GM19239 (cell line): ENCODE measurements at places on chromosomes 11 and 22.

- no peak for DNase-seq
Measured at GRCh38 chr22:37256075-37256726, 12.1 kb upstream of the RAC2 start.

GRCh38 chr22:45638834-45639746 lies 32.5 kb upstream of the ATXN10 start:
- no peak for DNase-seq

DNA sequence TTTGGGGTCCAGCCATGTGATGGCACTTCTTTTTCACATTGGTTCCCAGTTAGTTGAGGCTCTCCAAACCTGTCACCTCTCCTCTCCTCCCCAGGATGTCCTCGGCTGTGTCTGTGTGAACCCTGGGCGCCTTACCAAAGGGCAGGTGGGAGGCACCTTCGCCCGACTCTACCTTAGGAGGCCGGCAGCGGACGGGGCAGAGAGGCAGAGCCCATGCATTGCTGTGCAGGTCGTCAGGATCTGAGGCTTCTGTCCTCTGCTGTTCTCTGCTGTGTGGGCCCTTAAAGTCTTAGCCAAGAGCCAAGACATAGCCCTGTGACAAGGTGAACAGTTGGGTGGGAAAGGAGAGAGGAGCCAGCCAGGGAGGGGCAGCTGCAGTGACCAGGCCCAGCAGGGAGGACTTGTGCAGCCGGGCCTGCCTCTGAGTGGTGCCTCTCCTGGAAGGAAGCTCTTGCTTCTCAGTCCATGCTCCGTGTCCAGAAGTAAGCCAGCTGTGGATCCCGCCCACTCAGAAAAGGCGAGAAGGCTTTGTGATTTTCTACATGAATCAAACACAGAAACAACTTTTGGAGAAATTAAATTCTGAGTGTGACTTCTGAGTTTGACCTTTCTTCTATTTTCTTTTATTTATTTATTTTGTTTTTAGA lies 17.5 kb upstream of the CDC42EP2 start:
- DNase-seq: no peak

- no peak for DNase-seq
Measured at GRCh38 chr11:65847746-65848145, 10.2 kb downstream of the CFL1 start.

- DNase-seq: no peak
Measured at GRCh38 chr11:107301878-107302277, 155.7 kb downstream of the CWF19L2 start.

- DNase-seq: no peak
Measured at GRCh38 chr11:33733980-33734379, 2.2 kb downstream of the CD59 start.

DNA sequence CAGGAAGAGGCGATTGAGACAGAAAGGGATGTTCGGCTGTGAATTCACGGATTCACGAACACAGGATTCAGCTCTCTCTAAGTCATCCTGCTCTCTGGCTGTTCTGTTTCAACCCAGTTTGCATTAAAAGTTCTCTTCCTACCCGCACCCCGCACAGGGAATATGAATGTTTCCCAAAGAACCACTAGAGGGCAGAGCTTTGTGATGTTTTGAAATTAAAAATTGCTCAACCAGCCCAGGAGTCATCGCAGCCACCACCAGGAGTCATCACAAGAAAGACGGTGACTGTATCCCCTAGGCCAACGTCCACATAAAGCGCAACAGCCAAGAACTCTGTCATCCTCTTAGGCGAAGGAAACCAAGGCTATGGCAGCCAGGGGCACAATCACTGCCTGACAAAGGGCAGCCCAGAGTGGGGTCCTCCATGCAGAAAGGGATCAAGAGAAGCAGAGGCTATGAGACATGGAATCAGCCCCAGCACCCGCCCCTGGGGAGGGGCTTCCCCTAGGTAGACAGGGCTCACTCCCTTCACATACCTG lies 122.4 kb downstream of the WT1 start:
- no peak for DNase-seq

DNA sequence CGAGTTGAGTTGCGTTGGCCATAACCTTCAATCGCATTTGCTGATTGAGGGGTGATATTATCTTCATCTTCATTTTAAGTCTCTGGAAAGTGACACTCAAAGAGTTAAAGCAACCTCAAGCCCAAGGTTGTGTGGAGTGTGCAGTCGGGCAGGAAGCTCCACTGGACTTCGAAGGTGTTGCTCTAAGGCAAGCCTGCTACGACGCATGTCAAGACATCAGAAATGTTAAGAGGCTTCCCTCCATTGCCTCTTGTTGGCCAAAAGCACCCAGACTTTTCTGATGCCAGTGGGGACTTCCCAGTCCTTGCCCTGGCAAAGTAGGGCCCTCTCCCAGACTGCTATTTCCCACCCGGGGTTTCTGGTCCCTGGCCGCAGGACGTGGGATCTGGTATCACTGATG lies 23.6 kb upstream of the SCGB1D1 start:
- no peak for DNase-seq

- no peak for DNase-seq
Measured at GRCh38 chr11:107655602-107656001, 56.3 kb downstream of the SLN start.

GRCh38 chr22:31086703-31087330 lies 5.7 kb downstream of the SMTN start:
- peak; percentile 1 for DNase-seq

DNA sequence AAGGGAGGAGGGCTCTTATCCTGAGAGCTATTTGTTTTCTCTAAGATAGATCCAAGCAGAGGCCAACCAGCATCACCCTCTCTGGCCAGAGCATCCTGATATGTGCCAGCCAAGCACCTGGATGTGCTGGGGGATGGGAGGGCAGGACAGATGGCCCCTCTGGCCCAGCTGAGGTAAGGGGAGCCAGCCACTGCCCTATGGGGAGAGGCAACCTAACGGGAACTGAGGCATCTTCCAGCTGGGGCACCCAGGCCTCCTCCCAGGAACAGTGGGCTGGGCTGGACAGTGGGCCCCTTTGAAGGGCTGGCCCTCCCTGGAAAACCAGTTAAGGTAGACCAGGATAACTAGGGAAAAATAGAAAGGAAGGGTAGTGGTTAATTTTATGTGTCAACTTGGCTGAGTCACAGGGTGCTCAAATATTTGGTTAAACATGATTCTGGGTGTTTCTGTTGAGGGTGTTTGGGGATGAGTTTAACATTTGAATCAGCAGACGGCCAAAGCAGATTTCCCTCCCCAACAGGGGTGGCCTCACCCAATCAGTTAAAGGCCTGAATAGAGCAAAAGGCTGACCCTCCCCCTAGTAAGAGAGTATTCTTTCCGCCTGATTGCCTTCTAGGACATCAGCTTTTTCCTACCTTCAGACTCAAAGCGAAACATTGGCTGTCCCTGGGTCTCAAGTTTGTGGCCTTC lies 595.1 kb downstream of the BUD13 start:
- no peak for DNase-seq

- DNase-seq: no peak
Measured at GRCh38 chr11:122933416-122933815, 48.2 kb downstream of the BSX start.

DNA sequence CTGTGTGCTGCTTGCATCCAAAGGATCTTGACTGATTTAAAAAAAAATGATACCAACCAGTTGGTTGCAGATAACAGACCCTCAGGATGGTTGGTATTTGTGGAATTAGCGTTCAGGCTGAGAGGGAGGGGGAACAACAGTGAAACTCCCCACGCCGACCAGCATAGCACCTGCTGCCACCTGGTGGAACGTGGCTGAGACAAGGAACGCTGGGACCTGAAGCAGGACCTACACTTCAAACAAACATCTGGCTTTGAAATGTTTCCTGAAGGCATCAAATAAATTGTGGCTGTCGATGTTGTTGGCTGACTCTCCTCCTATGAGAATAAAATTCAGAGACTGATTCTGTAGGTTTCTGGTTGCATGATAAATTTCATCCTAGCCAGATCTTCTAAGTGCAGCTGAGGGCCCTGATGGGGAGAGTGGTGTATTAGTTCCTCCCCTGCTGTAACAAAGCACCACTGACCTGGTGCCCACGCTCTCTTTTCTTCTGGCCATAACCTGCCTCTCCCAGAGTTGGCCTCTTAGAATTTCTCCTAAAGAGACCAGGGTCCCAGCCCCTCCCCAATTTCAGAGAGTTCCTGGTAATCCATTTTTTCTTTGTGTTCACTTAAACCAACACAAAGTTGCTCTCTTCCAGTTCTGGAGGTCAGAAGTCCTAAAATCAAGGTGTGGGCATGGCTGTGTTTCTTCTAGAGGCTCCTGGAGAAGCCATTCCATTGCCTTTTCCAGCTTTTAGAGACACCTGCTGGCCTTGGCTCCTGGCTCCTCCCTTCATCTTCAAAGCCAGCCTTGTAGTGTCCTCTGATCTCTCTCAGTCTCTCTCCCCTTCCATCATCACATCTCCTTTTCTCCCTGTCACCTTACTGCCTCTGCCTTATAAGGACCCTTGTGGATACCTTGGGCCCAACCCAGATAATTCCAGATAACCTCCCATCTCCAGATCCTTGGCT lies 17.3 kb downstream of the APOL2 start:
- DNase-seq: peak; percentile 30

- no peak for DNase-seq
Measured at GRCh38 chr11:116598556-116598955, 174.2 kb downstream of the BUD13 start.

DNA sequence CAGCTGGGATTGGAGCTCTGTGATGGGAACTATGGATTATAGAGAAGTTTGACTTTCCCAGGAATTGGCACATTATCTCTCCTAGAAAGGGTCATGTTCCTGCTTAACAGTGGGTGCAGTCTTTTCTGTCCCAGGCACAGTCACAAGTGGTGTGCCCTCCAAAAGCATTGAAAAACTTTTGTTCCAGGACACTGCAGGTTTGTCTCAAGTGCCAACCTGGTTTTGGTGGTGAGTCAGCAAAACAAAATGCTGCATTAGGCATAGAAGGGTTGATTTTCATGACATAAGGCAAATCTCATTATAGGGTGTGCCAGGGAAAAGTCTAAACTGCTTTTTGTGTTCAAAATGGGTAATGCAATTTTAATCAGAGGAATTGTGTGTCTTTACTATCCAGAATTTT lies 4.9 kb downstream of the HTATIP2 start:
- DNase-seq: no peak

DNA sequence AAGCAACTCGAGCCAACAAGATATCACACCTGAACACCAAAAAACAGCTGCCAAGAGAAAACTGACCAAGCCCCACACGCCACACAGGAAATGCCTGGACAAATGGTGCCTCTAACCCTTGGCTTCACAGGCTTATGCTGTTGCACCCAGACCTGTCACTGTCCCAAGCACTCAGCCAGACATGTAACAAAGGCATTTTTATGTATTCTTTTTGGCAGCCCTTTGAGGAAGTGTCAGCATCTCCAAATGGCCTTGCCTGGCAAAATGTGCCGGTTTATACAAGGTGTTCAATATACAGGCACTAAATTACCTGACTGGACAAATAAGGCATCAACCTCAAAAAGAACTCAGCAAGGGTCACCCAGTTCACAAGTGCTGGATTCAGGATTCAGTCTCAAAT lies 6.1 kb downstream of the HDHD5 start:
- DNase-seq: no peak

DNA sequence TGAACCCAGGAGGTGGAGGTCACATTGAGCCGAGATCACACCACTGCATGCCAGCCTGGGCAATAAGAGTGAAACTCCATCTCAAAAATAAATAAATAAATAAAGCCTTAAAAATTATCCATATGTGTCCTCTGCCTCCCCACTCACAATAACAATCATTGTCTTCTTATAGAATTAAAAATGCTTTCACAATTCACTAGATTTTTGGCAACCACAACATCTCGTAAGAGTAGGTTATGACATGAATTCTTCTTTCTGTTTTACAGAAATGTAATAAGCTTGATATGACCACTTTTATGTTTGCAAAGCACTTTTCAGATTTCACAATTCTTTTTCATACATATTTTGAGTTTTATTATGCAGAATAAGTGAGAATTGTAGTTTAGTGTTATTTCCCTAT lies 54.5 kb upstream of the HSPA8 start:
- DNase-seq: no peak

DNA sequence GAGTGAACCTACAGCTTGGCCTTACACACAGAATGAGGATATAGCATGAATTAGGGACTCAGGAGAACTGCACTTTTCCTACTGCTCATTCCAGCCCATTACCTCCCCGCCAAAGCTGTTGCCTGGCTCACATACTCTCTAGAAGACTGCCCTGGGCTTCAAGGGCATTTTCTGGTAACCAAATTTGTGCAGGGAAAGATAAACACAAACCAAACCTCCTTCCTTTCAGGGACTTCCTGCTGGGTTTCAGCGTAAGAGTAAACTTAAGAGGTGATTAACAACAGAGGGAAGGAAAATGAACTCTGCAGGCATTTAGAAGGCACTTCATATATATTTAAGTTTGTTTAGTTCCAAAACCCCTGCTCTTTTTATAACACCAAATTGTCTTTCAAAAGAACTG lies 194.9 kb downstream of the SWAP70 start:
- DNase-seq: no peak

DNA sequence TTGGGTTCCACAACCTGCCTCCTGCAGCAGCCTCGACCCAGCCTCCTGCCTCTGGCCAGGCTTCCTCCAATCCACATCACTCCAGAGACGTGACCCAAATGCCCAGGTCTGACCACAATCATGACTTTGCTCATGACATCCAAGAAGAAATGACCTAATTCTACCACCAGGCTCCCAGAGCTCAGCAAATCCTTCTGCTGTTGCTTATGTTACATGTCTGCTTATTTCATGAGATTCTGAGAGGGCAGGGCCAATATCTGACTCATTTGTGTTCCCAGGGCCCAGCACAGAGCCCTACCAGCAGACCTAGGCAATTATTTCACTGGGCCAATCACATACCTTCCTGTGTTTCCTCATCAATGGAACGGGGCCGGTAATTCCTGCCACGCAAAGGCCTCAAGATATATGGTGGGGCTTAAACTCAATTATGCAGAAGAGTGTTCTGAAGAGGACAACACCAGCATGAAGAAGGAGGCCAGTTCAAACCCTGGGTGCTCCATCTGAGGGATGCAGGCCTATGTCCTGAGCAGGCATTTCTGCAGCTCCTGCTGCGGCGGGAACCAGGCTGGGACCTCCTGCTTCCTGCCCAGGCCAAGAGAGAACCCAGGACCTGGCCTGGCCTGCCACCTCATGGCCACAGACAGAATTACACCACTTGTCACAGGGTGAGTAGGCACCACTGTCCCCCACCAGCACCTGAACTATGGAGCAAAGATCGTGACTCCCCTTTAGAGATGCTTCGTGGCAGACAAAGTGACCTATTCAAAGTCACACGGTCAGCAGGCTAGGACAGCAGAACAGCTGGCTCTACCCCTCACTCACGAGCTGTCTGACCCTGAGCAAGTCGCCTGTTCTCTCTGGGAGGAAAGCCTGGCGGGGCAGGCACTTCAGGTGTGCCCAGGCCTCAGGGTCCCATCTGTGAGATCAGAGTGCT lies 5.9 kb downstream of the CENPM start:
- DNase-seq: no peak
